Muscle of leg (tissue), 16 donors: ENCODE measurements at places on chromosomes 3 and 15. TPM values are rescaled to one million over a fixed set of nuclear protein-coding genes. Genes with fewer than 3 reads are reported as not detected.
A peak's percentile ranks its signal among the peaks of the same experiment; 100 is the strongest.

- DNase-seq: no peak
Measured at GRCh38 chr3:16509721-16510619, 3.5 kb downstream of the RFTN1 start.

DNA sequence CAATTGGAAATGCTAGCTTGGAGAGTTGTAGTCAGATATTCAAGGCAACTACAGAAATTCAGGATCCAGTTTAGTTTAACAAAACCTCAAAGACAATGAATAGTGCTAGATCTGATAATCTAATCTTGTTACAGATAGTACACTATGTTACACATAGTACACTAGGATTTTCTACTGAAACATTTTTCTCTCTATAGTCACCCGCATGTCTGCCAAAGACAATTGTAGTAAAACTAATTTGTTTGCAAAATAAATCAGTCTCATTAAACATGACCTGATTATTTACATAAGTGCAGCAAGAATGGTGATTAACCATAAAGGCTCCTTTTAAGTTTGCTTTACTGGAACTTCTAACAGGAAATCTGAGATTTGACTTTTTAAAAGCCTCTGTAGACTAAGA, 52.0 kb downstream of the ILDR1 start:
- no peak for DNase-seq

Gene SLC6A1
- total RNA-seq: 1.2 TPM

DNA sequence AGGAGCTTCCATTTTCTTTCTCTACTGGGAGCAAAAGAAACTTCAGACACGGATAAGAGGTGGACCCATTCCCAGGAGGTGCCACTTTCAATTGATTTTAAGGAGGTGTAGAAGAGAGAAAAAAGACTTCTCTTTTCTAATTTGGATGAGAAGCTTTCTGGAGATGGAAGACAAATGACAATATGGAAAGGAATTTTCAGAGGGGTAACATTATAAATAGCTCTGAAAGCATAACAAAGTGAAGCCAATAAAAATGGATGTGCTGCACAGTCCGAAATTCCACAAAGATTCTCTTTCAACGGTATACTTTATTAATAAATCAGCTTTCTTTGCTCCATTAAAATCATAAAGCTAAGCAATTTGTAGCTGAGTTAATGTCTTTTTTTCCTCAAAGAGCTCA, 607.2 kb upstream of the MDFIC2 start:
- peak; percentile 7 for DNase-seq

GRCh38 chr15:49041426-49041825, 4.8 kb downstream of the SECISBP2L start:
- peak; percentile 6 for DNase-seq

Gene CCDC71
- 13.7 TPM for total RNA-seq

Gene KY
- 46.4 TPM for total RNA-seq

GRCh38 chr3:169627789-169628188, 35.7 kb downstream of the MECOM start:
- no peak for DNase-seq

DNA sequence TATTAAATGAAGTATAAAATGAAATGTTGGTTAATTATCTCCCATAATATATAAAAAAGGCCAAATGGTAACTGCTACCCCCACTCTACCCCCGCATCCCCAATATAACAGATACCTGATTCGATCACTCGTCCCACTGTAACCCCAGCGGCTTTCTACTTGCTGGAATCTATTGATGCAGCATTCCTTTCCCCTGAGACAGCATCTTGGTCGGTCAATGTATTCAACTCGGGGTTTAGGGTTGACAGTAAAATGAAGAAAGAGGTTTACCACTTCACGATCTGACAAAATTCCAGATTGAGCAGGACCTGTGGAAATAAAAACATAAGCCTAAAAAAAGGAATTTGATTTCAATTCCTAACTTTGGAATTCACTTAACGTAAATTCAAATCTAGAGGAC, 18.6 kb upstream of the C15orf40 start:
- no peak for DNase-seq

DNA sequence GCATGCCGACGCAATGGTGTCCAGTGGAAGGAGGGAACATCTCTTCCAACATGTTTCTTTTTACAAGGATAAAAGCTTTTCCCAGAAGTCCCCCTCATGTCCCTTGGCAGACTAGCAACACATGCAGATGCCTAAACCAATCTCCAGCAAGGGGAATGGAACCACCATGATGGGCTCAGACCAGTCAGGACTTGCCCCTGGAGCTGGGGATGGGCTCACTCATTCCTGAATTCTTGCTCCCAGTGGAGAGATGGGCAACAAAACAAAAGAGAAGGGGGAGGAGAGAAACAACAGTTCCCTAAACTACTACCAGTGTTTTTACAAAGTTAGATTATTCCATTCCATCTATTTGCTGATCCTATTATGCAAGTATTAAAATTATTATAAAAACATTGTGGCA, 76.8 kb upstream of the OXTR start:
- DNase-seq: no peak

Gene IL16
- total RNA-seq: 3.9 TPM

Gene KBTBD12
- 18.2 TPM for total RNA-seq

GRCh38 chr15:68644083-68644904, 65.5 kb downstream of the CORO2B start:
- DNase-seq: no peak

Gene ERICH6
- 0.09 TPM for total RNA-seq

DNA sequence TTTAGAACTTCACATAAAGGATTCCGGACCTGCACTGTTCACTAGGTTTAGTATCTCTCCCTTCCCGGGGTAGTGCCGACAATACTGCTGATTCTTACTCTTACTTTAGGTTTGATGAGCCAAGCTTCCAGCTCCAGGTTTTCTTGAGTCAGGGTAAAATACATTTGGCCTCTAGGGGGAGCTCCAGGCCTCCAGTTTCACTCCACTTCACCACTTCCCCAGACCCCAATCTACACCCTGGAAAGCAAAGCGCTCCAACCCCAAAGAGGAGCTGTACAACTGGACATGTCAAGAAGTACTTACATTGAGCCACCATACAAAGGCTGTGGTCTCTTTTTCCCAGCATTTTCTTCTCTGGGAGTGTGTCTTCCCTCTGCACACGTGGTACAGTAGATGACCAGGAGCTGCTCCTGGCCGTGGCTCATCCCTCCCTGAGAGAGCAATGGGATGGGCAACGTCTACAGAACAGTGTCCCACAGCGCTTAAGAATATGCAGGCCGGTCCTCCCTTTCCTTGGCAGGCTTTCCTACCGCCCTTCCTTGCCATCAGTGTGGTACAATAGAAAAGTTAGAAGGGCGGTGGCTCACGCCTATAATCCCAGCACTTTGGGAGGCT, 93.9 kb upstream of the CCDC80 start:
- DNase-seq: peak; percentile 50

Gene GOLGA8N
- total RNA-seq: 9.2 TPM

Gene B3GNT5
- 5.3 TPM for total RNA-seq

DNA sequence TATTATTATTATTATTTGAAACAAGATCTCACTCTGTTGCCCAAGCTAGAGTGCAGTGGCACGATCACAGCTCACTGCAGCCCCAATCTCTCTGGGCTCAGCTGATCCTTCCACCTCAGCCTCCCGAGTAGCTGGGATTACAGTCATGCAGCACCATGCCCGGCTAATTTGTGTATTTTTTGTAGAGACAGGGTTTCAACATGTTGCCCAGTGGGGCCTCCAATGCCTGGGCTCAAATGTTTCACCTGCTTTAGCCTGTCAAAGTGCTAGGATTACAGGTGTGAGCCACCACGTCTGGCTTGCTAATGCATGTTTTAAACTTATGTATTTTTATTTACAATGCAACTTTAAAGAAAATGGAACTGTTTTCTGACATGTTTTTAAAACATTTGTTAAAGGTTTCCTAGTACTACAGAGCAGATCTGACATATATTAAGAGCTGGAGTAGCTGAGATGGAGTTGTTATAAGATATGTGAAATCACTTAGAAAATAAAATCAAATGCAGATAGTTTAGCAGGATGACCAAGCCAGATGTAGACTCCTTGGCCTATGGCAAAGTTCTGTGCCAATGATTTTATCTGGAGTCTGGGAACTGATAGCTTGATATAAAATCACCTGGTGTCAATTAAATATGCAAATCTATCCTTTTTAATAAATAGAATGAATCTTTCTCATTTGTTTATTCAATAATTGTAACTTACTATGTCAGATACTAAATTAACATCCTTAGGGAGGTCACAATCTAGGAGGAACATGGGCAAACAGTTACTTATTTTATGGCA, 310.1 kb upstream of the NAALADL2 start:
- DNase-seq: no peak

- no peak for DNase-seq
Measured at GRCh38 chr3:124512881-124513609, 217.2 kb upstream of the UMPS start.

Gene TMC3
- total RNA-seq: 0.04 TPM

- no peak for DNase-seq
Measured at GRCh38 chr3:143362115-143362991, 242.8 kb downstream of the CHST2 start.

DNA sequence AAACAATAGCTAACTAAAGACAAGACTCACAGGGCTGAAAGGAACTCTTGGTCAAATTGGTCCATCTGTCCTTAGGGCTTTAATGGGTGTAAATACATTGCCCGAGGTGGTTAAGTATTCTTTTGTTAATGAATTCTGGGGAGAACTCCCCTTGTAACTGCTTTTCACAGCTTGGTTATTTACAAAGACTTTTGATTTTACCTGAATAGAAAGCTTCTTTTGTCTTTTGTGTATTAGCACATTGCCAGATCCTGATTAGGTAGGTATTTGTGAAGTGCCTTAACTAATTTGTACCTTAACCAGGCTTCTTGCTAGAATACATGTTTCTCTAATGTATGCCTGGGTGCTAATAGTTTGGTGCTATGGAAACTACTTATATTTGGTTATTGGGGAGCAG, 14.0 kb downstream of the CHD2 start:
- no peak for DNase-seq

GRCh38 chr3:63228677-63229076, 49.4 kb upstream of the SYNPR start:
- peak; percentile 41 for DNase-seq

DNA sequence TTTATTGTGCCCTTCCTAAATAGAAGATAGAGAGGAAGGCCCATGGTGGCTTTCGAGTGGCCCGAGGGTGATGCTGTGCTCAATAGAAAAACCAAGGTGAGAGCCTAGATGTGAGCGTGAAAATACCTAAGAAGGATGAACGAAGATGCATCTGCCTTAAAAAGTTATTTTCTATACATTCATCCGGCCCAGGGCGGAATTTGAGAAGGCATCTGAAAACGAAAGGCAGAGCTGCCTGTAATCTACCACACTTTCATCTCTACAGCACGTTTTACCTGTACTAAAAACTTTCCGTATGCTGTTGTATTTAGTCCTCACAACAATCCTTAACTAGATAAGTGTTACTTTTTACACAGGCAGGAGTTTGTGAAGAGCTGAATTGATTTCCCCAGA, 1.4 kb downstream of the DUT start:
- no peak for DNase-seq

GRCh38 chr3:38649500-38650247, at the start of gene SCN5A:
SCN5A (minus strand) TSS chr3:38649687; CDS start chr3:38633307, 16,380 bp downstream.
- peak; percentile 71 for DNase-seq

Gene CSPG4
- 76.7 TPM for total RNA-seq

Gene MRPL3
- 84.5 TPM for total RNA-seq

DNA sequence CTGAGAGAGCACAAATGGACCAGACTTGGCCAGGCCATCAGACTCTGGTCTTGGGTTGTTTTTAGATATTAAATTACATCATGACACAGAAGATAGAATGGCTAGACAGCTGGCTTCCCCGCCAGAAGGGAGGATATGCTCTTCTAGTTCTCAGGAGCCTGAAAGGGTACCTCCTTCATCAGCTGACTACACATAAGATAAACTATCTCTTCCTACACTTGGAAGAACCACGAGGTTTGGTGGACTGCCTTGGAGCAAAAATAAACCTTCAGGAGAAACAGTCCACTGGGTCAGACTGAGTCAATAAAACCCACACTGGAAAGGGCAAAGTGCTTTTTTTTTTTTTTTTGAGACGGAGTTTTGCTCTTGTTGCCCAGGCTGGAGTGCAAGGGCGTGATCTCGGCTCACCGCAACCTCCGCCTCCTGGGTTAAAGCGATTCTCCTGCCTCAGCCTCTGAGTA, 26.3 kb upstream of the DYNC1LI1 start:
- peak; percentile 31 for DNase-seq

DNA sequence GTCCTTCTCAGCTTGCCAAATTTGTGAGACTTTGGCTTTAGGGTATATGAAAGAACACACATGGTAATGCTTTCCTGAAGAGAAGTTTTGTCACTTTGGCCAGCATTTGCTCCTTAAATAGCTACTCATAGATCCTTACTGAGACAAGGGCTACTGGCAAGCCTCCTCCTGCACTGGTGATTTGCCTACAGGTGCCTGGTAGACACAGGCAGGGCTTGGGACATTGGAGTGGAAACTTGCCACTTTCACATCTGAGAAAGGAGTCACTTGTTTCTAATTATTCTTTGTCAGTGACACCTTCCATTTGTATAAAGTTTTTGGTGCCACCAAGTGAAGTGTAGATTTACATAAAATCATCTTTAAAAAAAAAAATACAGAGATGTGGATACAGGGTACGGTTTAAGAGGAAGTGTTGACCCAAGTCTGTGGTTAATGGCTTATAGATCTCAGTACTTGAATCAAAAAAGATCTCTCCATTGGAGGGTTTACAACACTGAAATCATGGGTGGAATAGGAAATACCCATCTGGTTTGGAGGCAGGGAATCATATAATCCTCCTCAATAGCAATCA, 132.8 kb upstream of the GADL1 start:
- DNase-seq: peak; percentile 16

- no peak for DNase-seq
Measured at GRCh38 chr3:119924111-119925094, 142.5 kb downstream of the NR1I2 start.

DNA sequence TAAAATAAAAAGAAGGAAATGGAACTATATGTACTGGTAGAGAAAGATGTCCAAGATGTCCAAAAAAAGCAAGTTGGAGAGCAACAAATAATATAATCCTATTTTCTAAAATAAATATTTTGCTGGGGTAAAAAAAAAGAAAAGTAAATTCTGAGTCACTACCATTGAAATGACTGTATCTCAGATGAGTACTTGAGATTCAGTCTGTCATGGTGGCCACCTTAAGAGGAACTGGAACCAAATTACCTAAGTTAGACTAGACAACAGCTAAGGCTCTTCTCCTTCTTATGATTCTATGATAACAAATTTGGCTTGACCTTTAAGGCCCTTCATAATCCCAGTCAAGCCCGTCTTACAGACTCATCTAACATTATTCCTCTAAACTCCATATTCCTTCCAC, 270.6 kb upstream of the HES1 start:
- no peak for DNase-seq

Gene GOLGA8M
- total RNA-seq: 0.53 TPM

Gene NR1I2
- total RNA-seq: 0.27 TPM

DNA sequence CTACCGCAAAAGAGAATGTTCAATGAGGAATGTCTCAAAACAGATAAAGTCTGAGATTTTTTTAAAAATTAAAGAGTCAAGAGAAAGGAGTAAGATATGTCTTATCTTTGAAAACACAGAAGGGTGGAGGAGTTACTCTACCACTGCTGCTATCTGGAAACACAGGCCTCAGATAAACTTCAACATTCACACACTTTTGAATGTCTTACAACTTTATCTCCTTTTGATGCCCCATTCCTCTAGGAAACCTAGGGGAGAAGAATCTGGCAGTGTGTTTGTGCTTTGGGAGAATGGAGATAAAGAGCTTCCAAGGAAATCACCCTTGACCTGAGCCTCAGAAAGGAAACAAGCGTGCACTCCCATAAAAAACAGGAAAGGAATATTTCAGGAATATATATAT, 468.2 kb downstream of the PLOD2 start:
- DNase-seq: no peak

Gene CNTN3
- total RNA-seq: 9.8 TPM

Gene SERINC4
- 0.18 TPM for total RNA-seq
